Naive thymus-derived CD8-positive, alpha-beta T cell (primary cell): ENCODE measurements at places on chromosomes 12 and 14. TPM values are rescaled to one million over a fixed set of nuclear protein-coding genes. Genes with fewer than 3 reads are reported as not detected.
A peak's percentile ranks its signal among the peaks of the same experiment; 100 is the strongest.

DNA sequence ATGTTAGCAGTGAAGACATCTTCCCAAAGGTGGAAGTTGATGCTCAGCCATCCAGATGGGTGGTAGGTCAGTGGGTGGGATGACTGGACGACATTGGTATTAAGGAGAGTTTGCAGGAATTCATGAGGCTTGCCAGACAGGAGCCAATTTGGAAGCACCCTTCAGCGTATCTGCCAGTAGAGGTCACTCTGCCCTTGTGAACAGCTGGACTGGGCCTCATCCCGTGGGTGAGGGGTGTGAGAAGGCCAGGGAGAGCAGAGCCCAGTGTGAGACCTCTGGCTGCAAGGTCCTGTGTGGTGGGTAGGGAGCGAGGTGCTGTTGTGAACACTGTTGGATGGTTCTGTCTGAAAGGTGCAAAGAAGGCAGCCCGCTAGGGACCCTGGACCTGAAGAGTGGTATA, 37.7 kb downstream of the SLC5A8 start:
- DNase-seq: no peak

DNA sequence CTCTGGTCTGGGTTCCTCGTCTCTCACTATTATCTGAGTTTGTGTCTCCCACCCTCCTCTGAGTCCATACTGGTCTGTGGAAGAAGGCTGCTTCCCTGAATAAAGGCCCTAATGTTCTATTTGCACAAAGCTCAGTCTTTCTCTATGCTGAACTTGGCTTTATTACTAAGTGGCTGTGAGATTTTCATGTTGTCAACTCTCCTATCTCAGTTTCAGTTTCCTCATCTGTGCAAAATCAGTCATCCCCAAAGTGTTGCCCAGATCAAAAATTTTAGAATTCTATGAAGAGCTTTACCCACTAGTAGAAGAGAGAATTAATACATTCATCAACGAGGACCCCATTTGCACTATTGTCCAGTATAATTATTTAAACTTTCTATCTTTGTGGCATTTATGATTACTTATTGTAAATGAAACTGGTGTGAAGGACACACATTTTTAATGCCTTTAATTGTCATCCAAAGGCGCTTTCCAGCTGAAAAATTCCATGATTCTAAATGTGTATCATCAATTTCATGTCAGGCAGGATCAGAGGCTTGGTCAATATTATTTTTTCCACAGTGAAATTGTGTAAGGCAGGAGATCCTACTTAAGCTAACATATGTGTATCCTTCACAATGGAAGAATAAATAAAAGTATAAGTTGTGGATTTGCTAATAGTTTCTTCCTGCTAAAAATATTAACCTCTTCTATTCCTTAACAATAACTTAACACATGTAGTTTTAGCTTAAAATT, 79.1 kb upstream of the EEA1 start:
- DNase-seq: no peak

DNA sequence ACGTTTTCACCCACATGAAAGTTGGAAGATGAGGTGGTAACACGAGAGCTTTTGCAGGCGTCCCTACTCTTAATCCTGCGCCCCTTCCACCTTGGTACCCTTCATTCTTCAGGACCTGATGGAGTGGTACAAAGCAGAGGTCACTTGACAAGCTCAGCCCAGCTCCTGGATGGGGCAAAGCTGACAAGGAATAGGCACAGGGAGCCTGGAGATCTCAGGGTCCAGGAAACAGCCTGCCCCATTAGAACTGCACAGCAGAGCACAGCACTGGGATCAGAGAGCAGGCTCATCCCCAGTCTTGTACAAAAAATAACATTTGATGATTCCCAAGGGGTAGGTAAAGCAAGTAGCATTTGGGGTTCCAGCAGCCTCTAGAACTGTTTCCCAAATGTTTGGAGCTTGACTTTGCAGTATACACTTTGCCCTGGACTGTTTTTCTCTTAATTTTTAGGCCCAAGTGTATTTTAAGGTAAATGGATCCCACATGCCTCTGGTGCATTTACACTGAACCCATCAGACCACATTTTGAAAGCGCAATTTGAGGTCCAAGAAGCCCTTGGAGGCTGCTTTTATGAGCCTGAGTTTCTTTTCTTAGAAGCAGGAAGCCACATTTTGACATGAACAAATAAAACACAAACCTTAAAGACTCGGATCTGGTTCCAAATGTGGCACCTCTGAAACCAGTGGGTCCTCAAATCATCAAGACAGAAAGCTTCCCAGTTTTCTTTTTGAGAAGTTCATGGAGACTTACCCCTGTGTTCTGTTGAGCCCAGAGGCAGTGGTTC, 633 bp downstream of the TC2N start:
- no peak for DNase-seq

DNA sequence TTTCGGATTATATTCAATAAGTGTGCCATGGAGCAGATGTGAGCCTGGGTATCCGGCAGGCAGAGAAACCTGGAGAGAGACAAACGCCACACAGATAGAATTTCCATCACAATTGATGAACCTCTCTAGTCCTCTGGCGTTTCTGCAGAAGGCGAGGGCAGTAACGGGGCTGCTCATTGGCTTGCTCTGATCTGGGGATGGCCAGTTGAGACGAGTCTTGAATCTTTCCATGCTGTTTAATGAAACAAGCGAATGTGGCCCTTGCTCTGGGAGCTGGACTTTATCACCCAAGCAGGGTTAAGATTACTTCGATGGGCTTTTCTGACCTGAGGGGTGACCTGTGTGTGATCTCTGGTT, 42.4 kb upstream of the CLMN start:
- DNase-seq: no peak

SERPINA1 gene
- 1.6 TPM for polyA plus RNA-seq

DNA sequence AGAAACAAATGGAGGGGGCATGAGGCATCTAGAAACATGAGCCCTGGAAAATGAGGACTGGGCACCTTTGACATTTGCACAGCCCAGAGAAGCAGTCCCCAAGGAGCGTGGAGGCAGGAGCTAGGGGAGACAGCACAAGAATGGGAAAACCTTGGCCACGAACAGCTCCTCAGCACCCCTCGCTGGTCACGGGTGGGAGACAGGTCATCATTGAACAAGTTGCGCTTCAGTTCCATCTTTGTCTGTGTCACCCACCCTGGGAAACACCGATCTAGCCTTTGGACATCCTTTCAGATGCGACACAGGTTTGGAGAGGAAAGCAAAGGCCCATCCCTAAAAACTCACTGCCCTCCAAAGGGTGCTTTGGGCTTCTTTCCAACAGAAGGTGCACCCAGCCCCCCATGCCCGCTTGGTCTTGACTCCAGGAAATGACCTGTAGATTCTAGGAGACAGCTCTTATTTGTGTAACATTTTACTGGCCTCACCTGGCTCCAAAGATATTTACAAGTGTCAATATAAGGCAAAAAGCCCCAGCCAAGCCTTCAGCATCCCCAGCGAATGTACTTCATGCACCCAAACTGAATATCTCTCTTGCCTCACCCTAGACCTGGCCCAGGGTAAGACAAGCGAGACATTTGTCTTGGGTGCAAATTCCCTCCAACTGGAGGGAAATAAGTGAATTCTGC, 28.8 kb upstream of the CLMN start:
- no peak for DNase-seq

DNA sequence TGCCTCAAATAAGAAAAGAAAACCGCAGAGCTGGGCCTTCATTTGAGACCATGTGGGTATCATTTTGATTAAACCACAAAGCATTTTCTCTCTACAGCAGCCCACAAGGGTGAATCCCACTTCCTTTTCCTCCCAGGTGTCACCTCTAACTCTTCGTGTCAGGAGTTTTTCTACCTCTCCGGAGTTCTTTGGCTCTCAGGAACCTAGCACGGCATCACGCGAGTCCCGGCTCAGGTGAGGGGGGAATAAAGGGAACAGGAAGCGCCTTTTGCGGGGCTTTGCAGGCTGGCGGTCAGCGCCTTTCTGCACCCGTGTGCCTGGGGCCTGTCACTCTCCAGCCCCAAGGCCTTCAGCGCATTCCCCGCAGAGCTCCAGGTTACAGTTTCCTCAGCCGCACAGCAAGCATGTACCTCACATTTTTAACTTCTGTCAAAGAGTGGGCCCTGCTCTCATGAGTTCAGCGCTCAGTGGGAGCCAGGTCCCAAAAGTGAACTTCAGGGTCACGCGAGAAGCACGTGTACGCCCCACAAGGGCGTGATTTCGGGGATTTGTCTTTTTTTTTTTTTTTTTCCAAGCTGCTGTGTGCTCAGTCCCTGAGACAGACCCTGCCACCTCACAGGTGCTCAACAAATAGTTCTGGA, 740 bp upstream of the PRPF40B start:
- DNase-seq: peak; percentile 19
